ENCODE measurements at places on chromosomes 2 and 18. TPM values are rescaled to one million over a fixed set of nuclear protein-coding genes. Genes with fewer than 3 reads are reported as not detected.

GRCh38 chr2:26994983-26995382 is 24.5 kb downstream of the MAPRE3 start:
- DNase-seq: no peak

DNA sequence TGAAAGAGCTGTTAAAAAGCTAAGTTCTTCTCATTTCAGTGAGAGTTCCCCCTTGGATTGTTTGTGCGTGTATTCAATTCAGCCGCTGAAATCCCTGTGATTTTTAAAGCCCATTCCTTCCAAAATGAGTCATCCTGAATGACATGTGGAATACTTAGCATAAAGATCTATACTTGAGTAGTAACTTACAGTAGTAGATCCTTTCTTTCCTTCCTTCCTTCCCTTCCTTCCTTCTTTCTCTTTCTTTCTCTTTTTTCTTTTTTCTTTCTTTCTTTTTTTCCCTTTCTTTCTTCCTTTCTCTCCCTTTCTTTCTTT is 18.2 kb upstream of the SOX11 start:
- DNase-seq: peak; percentile 32

DNA sequence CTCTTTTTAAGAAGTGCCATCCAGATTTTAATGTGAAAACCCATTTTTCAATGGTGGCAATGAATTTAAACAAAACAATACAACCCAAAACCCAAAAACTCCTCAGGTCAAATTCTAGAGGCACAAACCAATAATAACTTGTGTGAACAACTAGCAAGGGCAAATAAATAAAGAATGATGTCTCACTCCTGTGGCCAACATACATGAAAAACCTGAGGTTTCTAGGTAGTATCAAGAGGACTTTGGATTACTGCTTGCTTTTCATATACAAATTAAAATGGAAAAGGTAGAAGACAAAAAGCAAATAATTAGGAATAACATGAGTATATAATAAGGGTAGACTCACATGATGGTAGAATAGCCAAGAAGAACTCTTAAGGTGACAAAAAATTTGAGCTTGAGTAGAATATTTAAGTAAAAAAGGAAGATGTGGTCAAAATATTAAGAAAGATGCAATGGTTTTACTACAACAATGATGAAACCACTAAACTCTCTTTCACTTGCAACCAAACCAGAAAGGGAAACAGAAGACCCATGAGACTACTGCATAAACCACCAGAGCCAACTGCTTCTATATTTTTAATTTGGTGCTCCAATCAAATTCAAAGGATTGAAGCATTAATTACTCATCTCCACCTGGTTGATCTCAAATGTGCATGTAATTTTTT is 53.5 kb downstream of the DARS1 start:
- no peak for DNase-seq

GRCh38 chr18:75219745-75220375 is 9.3 kb downstream of the TSHZ1 start:
- DNase-seq: no peak

- DNase-seq: peak; percentile 84
These were observed 144.1 kb downstream of the PRPF40A start for GRCh38 chr2:152573168-152573567.

DNA sequence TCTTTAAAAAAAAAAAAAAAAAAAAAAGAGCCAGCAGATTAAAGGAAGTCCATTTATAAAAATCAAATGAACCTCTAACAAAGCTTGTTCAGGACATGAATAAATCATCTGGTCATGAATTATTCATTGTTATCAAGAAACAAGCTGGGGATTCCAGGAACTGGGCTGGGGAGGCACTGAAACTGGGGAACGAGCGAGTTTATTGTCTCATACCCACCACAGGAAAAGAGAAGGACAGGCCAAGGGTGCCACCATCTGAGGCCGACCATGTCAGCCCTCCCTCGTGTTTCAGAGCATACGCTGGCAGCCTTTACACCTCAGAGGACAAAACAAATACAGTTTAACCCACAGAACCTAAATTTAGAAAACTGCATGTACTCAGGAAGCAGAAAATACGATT is 164.2 kb downstream of the VWC2L start:
- DNase-seq: peak; percentile 31

GRCh38 chr18:50287028-50287440 is 458 bp downstream of the CXXC1 start:
- DNase-seq: no peak

The CAPN13 gene
- total RNA-seq: not detected

The COLEC11 gene
- 0.77 TPM for total RNA-seq

The GALNT5 gene
- total RNA-seq: not detected

The TCF23 gene
- total RNA-seq: not detected

Measured in A673 (cell line).